ENCODE measurements at places on chromosomes 4 and X.

DNA sequence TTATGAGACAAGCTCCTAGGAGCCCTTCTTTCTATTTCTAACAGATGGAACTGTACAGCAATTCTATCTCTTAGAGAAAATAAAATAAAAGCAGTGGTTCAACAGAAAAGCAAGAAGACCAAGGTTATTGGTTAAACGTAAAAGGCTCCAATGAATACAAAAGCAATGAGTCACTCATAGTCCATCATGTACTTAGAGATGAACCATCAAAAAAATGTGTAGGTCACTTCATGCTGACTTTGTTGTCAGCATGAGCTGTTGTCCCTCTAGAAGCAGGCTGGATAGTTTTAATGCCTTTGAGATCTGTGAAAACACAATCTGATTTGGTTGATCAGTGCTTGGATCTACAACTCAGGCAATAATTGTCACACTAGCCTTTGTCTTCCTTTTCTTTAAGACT is 378.6 kb upstream of the ANXA10 start:
- no peak for DNase-seq

DNA sequence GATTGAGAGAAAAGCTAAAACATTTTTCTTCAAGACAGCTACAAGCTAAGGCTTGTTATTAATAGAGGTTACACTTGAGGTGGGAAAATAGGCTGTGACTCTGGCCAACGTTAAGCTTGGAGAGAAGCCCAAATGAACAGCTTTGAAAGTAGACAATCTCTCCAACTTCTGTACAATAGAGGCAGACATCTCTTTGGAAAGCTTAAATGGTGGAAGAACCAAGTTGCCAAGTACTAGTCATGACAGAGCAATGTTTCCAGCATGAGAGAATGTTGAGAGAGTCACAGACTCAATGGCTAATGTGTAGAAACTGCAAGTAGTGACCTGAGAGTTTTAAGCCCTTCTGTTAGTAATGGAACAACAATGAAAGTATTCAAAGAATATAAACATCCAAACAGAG is 298.1 kb downstream of the INPP4B start:
- no peak for DNase-seq

- no peak for DNase-seq
Measured at GRCh38 chrX:68599256-68600152, 48.0 kb upstream of the STARD8 start.

GRCh38 chr4:164894702-164895101 is 17.7 kb downstream of the APELA start:
- DNase-seq, result no peak

GRCh38 chr4:103786014-103786413 is 66.2 kb upstream of the TACR3 start:
- no peak for DNase-seq

DNA sequence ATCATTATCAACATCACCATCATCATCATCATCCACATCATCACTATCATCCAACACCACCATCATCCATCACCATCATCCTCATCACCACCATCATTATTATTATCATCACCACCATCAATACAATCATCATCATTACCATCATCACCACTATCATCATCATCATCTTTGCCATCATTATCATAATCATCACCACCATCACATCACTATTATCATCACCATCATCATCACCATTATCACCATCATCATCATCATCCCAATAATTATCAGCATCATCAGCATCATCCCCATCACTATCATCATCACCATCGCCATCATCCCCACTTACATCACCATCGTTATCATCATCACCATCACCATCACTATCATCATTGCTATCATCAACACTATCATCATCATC is 1021.9 kb upstream of the PRKX start:
- no peak for DNase-seq

- no peak for DNase-seq
Measured at GRCh38 chr4:42710761-42711160, 53.9 kb upstream of the ATP8A1 start.

DNA sequence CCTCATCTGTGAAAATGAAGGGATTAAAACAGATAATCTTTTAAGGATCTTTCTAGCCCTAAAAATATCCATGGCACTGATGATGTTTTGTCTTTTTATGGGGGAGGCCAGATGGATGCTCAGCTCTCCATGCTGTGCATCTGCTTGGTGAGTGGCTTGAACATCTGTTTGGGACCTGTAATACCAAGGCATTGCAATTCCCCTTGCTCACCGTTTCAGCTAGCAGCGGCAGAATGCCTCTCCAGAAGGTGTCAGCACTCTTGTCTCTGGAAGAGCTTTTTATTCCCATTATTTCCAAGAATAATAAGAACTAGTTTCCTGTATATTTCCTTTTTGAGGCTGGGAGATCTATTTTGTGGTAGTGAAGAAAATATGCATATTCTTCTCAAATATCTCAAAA is 151.9 kb upstream of the ANK2 start:
- DNase-seq, result no peak

GRCh38 chr4:5451243-5451642 is 257.1 kb downstream of the EVC2 start:
- DNase-seq, result no peak

DNA sequence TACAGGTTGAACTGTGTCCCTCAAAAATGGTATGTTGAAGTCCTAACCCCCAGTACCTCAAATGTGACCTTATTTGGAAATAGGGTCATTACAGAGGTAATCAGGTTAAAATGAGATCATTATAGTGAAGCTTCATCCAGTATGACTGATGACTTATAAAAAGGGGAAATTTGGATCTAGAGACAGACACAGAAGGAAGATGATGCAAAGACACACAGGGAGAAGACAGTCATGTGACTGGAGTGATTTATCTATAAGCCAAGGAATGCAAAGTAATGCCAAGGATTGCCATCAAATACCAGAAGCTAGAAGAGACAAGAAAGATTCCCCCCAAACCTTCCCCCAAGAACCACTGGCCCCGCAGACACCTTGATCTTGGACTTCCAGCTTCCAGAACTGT is 155.2 kb downstream of the RBMX2 start:
- DNase-seq, result no peak

- no peak for DNase-seq
Measured at GRCh38 chr4:117334451-117335188, 249.2 kb upstream of the TRAM1L1 start.

- no peak for DNase-seq
Measured at GRCh38 chrX:68889249-68889648, 60.4 kb downstream of the EFNB1 start.

DNA sequence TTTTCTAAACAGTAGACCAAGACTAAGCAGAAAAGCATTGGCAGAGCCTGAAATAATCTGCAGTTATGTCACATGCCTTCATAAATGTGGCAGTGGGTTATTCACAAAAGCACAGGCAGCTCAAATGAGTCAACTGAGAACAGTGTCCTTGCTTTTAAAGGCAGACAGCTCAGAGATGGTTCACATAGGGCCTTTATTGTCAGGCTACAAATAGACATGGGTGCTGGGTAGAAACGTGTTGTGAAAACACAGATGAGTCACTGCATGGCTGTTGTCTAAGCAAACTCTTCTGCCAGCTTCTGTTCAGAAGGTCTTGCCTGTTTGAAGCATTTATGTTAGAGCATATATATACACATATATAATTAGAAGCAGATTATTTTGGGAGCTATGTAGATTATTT is 118.0 kb downstream of the SLC4A4 start:
- no peak for DNase-seq

DNA sequence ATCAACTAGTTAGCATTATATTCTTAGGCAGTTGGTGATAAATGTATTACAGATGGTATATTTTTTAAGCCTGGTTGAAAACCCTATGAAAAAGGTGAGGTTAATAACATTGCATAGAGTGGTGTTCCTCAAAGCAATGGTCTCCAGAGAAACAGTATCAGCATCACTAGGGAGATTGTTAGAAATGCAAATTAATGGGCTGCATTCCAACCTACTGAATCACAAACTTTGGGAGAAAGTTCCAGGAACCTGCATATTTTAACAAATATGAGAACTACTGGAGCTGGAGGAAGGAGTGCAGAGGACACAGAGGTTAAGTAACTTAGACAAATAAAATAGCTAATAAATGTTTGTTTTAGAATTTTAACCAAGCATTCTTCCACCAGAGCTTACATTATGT is 166.9 kb upstream of the PCDH10 start:
- DNase-seq, result no peak

DNA sequence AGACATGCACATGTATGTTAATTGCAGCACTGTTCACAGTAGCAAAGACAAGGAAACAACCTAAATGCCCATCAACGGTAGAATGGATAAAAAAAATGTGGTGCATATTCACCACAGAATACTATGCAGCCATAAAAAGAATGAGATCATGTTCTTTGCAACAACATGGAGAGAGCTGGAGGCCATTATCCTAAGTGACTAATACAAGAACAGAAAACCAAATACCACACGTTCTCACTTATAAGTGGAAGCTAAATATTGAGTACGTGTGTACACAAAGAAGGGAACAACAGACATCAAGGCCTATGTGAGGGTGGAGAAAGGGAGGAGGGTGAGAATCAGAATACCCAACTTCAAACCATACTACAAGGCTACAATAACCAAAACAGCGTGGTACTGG is 17.4 kb upstream of the LNX1 start:
- no peak for DNase-seq

DNA sequence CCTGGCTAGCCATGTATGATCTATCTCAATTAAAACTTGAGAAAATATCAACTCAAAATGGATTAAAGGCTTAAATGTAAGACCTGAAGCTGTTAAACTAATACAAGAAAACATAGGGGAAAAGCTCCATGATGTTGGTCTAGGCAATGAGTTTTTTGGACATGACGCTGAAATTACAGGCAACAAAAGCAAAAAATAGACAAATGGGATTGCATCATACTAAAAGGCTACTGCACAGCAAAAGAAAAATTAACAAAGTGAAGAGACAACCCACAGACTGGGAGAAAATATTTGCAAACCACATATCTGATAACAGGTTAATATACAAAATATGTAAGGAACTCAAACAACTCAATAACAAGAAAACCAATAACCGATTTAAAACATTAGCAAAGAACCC is 8.4 kb downstream of the GC start:
- no peak for DNase-seq

GRCh38 chr4:124143632-124144031 is 568.9 kb downstream of the ANKRD50 start:
- DNase-seq, result no peak

DNA sequence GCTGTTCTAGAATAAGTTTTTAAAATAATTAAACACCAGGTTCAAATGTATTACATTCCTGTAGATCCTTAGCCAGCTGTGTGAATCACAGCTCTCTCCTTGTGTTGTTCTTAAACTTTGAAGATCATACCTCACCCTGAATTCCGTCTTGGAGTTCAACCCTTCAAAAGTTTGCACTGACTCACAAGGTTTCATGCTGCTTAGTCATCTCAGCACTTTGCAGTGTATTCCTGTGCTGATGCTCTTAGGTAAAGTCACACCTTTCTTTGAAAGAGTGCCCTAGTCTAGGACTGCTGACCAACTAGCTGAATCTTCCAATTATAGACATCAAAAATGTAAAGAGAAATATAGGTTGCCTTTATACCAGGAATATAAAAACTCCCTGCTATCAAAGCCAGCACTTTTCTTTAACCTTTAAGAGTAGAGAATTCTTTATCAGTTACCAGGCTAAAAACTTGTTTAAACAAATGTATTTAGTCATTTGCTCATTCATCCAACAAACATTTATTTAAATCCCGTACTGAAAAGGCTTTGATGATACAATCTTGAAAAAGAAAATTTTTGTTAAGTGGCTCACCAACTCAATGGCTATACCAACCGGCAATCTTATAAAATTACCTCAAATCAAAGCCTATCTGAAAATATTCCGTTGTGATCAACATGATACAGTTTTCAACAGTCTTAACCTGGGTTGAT is 169.7 kb downstream of the RAP1GDS1 start:
- no peak for DNase-seq
